ENCODE measurements at places on chromosomes 6 and 20.

DNA sequence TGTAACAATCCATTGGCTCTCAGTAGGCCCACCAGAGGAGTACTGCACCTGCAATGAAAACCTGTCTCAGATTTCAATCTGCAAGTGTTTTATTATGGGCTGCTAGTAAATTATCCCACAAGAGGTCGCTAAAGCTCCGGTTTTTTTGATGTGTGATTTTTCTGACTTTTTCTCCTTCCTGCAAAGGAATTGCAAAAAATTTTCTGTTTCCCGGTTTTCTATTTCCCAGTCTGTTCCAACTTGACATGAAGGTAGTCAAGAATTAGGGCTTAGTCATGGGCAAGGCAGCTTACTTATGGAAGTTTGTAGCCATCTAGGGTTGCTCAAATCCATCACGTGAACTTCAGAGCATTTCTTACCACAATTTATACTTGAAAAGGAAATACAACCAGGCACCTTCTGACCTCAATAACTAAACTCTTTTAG is 38.5 kb upstream of the AHI1 start:
- peak; percentile 56 for DNase-seq

GRCh38 chr6:170053966-170054661 is 236.8 kb downstream of the DLL1 start:
- no peak for DNase-seq

DNA sequence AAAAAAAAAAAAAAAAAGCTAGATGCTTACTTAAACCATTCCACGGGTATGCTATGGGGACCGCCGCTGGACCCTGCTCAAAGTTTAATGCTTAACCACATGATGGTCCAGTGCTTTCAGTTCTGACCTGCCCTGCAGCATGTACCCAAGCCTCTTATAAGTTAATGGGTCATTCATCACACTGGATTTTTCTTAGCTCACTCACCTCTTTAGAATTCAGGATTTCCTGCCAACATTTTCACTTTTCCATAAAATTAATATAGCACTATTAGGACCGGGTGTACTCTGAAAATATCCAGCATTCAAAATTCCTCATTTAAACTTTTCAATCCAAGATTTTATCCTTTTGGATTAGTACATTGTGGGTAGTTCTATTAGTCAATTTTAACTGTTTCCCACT is 140.8 kb downstream of the ALDH8A1 start:
- no peak for DNase-seq

DNA sequence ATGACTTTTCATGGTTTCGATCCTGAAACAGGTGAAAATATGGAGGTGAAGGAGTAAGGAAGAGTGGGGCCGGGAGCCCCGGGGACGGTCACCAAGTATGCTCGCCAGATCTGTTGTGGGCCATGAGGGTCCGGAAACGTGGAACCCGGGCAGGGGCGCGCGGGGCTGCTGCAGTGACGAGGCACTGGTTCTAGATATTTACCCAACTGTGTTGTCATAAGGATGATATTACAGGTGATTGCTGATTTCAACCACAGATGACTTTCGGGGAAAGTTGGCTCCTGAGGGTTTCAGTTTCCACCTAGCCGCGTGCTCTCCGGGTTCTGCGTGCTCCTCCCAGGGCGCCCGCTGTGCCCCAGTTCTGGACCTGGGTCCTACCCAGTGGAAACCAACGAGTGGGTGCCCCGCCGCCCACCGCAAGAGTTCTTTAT is 12.2 kb downstream of the RAET1G start:
- DNase-seq = no peak

DNA sequence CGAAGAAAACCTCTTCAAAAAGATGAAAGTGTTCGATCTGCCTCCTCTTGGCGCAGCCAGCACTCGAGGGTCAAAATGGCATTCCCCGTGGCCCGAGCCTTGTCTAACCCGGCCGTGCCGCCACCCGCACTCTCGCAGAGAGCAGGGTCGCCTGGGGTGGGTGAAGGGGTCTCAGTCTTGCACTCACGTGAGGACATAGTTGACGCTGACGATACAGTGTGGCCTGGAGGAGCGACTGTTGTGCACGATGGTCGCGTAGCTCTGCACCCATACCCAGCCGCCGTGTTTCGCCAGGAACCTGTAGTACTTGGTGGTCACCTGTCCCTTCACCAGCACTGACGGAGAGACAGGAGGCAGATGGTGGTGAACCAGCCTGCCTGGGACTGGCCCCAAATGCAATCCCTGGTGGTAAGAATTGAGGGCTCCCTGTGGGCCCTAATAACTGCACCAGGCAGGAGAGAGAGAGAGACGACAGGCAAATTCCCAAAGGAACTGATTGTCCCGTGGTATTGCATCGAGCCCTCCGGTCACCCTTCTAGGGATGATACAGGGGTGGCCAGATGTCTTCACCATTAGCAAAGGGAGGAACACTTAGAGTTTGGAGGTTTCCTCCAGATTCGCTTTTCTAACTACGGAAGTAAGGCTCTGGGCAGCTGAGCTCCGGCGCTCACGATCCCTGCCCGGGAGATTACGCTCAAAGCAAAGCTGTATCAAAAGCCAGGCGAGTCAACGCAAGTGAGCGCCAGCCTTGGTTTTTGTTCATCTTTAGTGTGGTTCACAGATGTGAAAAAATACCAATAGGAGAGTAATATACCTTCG is 17.4 kb downstream of the SIM1 start:
- no peak for DNase-seq

DNA sequence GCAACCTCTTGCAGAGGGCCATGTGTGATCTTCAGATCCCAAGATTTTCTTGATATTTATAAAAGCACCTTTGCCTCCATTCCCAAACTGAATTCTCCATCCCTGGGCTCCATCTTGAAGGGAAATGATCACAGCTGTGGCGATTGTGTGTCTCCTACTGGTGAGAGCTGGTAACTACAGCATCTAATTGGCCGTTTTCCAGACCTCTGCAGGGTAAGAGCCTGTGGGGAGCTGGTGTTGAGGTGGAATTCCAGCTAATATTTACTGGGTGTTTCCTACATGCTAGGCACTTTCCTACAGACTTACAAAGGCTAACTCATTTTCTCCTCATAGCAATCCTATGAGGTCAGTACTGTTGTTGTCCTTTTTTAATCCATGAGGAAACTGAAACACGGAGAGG is 59.2 kb upstream of the FNDC1 start:
- no peak for DNase-seq

- DNase-seq = peak; percentile 92
These were observed at the start of gene BLCAP for GRCh38 chr20:37527638-37528445. Gene BLCAP (minus strand): TSS chr20:37527876. CDS start chr20:37519174, 8,702 bp downstream.

- no peak for DNase-seq
These were observed 13.2 kb upstream of the NEDD9 start for GRCh38 chr6:11245381-11246256.

- DNase-seq = peak; percentile 16
These were observed 27.1 kb downstream of the PFDN4 start for GRCh38 chr20:54234991-54235390.

- no peak for DNase-seq
These were observed 47.9 kb downstream of the QRSL1 start for GRCh38 chr6:106677282-106677681.
